ENCODE measurements at places on chromosomes 3 and 15.
A peak's percentile ranks its signal among the peaks of the same experiment; 100 is the strongest.

GRCh38 chr3:50264964-50265485 lies 3.9 kb upstream of the SEMA3B start:
- no peak for DNase-seq

GRCh38 chr3:52041118-52041731 lies 15.1 kb downstream of the DUSP7 start:
- no peak for DNase-seq

GRCh38 chr3:139388821-139389551 lies 461 bp downstream of the COPB2 start:
- no peak for DNase-seq

- no peak for DNase-seq
These were observed 49.3 kb downstream of the CPEB1 start for GRCh38 chr15:82597815-82598214.

DNA sequence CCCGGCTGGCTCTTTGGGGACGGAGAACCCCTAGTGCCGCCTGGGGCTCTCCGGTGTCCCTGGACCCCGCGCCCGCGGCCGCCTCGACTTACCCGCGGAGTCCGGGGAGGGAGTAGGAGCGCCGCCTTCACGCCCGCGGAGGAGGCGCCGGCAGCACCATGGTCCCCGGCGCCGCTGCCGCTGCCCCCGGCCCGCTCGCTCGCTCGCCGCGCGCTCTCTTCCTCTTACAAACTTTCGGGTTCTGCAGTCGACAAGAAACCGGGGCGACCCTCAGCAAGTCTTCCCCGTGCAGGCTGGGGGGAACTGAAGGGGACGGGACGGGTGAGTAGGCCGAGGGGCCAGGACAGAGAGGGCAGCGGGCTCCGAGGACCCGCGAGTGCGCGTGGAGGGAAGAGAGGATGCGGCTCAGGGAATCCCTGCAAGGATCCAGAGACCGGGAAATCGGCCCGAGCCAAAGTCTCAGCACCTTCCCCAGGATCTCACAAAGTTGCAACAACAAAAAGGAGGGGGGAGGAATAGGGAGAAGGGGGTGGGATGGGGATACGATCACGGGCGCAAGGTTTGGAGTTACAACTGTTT lies 2.0 kb downstream of the FOXP1 start:
- DNase-seq, result peak; percentile 73

GRCh38 chr3:128011140-128011539 lies 41.1 kb upstream of the SEC61A1 start:
- peak; percentile 81 for DNase-seq

- no peak for DNase-seq
These were observed 106.3 kb downstream of the CHDH start for GRCh38 chr3:53739966-53740365.

DNA sequence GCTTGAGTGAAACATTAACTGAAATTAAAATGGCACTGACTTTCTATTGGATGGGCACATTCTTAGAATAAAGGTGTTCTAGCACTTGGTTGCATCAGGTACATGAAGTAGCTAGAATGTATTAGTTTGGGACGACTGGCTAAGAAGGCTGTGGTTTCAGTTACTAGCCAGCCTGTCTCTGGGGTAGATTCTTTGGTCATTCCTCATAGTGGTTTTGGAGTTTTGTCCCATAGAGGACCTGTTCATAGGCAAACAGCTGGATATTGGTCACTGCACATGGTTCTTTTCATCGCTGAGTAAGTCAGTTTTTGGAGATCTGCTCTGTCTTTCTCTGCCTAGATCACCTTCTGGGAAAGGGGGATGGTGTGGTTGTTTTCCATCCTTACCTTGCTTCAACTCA lies 55.3 kb downstream of the ADAMTSL3 start:
- no peak for DNase-seq

- DNase-seq, result peak; percentile 60
These were observed 42.0 kb downstream of the PML start for GRCh38 chr15:74036271-74037170.

DNA sequence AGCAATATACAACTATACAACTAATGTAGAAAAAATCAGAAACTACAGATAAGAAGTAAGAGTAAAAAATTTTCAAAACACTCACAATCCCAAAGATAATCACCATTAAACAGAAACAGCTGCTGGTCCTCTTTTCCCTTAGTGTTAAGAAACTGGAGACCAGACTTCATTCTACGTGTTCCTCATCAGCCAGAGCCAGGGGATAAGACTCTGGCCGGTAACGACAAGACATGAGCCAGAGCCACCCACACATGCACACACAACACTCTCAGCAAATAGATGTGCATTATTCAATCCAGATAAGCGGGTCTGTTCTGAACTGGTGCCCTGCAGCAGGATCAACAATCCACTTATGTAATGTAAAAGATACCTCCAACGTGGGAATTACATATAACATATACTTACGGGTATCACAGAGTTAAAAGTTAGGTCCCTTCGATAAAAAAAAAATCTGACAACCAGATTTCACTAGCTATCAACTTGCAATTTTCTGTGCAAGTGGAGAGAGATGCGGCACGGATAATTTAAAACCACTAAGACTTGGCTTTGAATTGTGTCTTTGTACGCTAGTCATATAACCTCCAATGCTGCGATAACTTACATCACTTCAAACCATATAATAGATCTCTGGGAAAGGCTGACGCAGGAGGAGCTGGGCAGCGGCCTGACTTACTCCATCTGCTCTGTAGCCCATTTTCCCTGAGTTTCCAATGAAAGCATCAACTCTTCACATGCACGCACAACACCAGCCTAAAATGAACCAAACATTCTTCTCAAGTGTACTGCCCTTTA lies 17.8 kb downstream of the PRICKLE2 start:
- no peak for DNase-seq

GRCh38 chr15:57382215-57382614 lies 5.9 kb downstream of the CGNL1 start:
- DNase-seq, result no peak

- no peak for DNase-seq
These were observed 57.9 kb upstream of the SELENOK start for GRCh38 chr3:53949541-53949940.

- no peak for DNase-seq
These were observed 3.7 kb downstream of the MDFIC2 start for GRCh38 chr3:70308760-70309159.

- DNase-seq, result no peak
These were observed 21.3 kb upstream of the SCAANT1 start for GRCh38 chr3:63933459-63933858.

- no peak for DNase-seq
These were observed 25.3 kb downstream of the ADGRG7 start for GRCh38 chr3:100634493-100635272.

DNA sequence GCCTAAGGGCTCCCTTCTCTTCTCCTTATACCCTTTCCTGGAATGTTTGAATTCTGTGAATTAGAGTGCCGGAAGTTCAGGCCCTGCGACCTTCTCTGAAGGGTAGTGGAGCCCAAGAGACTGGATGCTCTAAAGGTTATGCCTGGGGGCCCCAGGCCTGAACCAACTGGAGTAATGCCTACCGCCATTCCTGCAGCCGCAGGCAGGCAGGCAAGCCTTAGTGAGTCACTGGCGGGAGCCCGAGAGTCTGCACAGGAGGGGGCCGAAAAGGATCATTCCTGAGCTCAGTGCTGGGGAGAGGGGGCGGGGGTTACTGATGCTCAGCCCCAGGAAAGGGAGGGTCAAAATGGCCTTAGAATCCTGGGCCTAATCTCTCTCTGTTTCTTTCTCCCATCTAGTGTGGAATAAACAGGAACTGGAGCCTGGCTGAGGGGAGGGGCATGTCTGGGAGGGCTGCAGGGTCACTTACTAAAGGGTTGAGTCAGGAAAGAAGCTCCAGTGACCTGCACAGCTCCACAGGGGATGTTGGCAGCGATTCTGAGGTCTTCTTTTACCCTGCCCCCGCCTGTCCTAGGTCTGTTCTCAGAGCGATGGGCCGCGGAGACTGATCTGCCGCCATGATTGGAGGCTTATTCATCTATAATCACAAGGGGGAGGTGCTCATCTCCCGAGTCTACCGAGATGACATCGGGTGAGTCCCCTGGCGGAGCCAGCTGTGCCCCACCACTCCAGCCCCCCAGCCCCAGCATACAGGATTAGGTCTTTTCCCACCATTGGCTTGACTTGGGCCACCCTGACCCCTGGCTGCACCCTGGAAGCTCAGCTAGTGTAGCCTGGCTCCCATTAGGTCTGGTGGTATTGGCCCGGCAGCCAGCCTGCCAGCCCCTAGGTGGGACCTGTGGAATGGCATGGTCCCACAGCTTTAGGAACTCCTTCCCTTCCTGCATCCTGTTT lies 2.0 kb downstream of the AP2M1 start:
- DNase-seq, result peak; percentile 69

DNA sequence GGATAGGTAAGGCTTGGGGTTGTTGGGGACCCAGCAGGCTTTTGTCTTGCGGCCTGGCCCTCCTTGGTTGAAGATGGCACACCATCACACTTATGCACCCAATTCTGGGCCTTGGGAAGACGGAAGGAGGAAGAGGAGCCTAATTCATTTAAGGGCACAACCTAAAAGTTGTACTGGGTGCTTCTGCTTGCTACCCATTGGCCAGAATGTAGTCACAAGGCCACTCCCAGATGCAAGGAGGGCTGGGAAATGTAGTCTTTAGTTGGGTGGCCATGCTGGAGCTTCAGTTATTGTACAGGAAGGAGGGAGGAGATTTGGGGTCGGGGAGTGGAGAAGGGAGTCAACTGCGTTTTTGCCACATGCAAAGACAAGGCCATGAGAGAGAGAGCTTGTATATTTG lies 109.2 kb downstream of the TMEM266 start:
- DNase-seq, result no peak

GRCh38 chr15:83112233-83112955 lies 4.9 kb downstream of the TM6SF1 start:
- no peak for DNase-seq

- DNase-seq, result peak; percentile 83
These were observed 27.6 kb upstream of the TRPM1 start for GRCh38 chr15:31128919-31129768.

DNA sequence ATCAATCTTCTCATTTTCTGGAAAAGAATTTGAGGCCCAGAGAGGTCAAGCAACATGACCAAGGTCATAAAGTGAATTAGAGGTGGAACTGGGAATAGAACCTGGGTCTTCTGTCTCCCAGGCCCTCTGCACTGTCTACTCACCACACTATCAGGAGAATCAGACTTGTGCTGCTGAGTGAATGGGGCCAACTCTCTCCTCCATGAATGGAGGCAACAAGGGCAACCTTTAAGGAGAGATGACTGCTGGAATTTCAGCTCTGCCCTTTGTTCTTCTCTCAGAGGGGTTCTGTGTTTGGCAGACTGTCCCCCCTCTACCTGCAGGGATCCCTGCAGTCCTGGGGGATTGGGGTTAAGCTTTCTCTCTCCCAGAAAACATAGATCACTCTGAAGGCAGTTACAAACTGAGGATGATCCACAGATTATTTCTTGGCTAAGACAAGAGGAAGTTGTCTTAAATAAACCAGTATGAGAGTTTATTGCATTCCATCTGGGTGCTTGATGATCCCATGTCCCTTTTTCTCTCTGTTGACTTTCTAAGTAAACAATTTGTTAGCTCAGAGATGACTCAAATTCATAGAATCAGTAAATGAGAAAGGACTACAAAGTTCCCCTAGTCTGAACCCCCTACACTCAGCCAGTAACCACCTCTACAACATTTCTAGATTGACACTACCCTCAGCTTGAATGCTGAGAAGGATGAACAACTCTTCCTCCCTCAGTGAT lies 99.0 kb upstream of the LIPC start:
- DNase-seq, result no peak

DNA sequence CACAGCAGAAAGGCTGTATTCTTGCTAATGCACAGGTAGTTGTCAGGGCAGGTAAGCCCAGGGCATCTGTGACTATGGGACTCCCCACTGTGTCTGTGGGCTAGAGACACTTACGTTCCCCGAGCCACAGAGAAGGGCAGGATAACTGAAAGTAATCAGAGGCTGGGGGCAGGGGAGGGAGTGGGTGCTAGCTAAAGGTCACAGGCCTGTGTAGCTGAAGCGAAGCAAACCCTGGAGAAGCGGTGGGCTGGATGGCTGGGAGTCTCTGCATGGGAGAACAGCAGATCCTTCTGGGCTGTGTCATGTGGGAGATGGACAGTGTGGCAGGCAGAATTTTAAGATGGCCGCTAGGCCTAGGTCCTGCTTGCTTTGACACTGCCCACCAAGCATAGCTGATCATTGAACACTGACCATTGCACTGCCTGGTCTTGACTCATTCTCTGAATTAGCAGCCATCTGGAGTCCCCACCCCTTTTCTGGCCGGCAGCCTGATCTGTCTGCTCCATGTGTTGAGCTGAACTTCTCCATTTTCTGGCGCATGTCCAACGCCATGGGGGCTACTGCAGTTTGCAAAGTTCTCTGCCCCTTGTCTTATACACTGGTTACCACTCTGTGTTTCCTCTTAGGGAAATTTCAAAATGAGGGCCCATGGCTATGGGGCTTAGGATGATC lies 110.0 kb downstream of the DGKG start:
- no peak for DNase-seq

- DNase-seq, result no peak
These were observed 552.5 kb upstream of the NECTIN3 start for GRCh38 chr3:110519071-110519470.

GRCh38 chr15:66387163-66388042 lies 691 bp downstream of the MAP2K1 start:
- DNase-seq, result peak; percentile 78

DNA sequence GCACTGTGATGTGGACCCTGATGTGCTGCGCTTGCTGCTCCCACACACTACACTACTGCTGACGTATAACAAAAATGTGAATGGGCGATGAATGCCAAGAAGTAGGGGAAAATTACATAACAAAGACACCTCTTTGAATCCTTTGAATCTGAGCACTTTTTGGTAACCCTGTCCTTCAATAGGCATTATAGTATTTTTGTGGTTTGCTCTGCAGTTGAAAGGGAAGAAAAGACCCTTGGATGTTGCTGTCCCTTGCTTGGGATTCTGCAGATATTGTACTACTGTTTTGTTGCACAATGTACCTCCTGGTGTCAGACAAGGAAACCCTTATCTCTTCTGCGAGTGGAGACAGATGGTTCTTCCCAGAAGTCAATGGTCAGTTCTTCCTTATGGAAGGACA lies 124.8 kb upstream of the UBE3A start:
- DNase-seq, result no peak

- no peak for DNase-seq
These were observed 115.2 kb upstream of the PDZRN3 start for GRCh38 chr3:73739791-73740453.

DNA sequence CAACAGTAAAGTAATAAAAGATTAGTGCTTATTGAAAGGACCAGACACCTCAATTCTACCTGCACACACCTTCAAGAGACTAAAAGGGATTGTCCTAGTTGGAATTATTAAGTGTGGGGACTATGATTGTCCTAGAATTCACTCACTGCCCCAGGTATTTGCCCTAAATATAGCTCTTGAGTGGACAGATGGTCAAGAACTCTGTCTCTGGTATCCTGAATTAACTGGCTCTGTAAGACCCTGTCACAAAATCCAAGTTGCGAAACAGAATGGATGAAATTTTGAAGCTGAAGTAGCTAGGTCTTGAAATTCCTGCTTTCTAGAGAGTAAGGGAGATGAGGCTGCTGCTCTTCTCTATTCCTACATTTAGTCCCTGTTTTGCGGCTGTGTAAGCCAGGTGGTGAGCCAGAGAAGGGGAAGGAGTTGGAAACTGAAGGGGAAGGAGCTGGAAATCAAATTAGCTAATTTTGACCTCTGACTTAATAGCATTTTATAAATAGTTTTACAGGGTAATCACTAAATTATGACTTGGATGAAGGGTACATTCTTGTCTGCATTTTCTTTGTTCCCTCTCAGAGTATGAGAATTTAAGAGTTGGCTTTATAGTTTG lies 34.5 kb downstream of the KBTBD12 start:
- DNase-seq, result no peak

All from lower lobe of right lung (tissue), 2 donors.